ENCODE measurements at places on chromosomes 2 and 18. TPM values are rescaled to one million over a fixed set of nuclear protein-coding genes. Genes with fewer than 3 reads are reported as not detected.

GLI2 gene
- total RNA-seq: 18.7 TPM

MAP4K4 gene
- 69.7 TPM for total RNA-seq

LOXHD1 gene
- total RNA-seq: 2.2 TPM

DSC1 gene
- 0.47 TPM for total RNA-seq

THSD7B gene
- 6.5 TPM for total RNA-seq

C2orf78 gene
- not detected for total RNA-seq

UGT1A10 gene
- total RNA-seq: not detected

MC5R gene
- total RNA-seq: 0.47 TPM

SSB gene
- 64.9 TPM for total RNA-seq

ASAP2 gene
- total RNA-seq: 40.0 TPM

SERPINB10 gene
- total RNA-seq: 1.2 TPM

TLX2 gene
- not detected for total RNA-seq

Data from metanephros (tissue), 2 donors.